Small intestine (tissue), 16 donors: ENCODE measurements at places on chromosomes 3 and 15.

DNA sequence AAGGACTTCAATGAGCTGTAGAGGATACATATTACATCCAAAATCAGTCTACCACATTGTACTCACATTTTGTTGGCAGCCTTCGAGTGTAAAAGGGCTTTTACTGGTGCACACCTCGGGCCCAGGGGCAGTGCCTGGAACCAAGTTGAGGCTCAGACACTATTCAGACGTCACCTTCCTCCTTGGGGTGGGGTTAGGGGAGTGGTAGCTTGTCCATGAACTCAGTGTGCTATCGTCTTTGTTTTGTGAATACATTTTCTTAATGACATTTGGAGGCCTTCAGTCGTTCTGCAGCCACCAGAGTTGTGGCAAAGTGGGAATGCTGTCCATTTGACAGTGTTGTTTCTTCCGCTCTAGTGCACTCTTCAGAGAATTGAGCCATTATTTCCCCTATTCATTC is 114.2 kb downstream of the PGPEP1L start:
- peaks cover 23% of the 10 kb centered on the region for H3K36me3 ChIP-seq
- no peak overlapping the region for H3K4me3 ChIP-seq
- DNase-seq = no peak
- H3K4me1 ChIP-seq = no peaks in the 10 kb centered on the region
- H3K27ac ChIP-seq = no peak overlapping the region

DNA sequence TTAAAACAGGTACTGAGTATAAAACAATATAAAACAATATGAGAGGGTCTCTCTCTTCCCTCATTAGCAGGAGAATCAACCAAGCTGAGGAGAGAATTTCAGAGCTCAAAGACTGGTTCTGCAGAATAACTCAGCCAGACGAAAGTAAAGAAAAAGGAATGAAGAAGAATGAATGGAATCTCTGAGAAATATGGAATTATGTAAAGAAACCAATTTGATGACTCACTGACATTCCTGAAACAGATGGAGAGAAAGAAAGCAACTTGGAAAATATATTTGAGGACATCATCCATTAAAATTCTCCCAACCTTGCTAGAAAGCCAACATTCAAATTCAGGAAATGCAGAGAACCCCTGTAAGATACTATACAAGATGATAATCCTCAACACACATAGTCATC is 630.9 kb downstream of the PYDC2 start:
- no peak overlapping the region for H3K27ac ChIP-seq
- no peaks in the 10 kb centered on the region for H3K4me1 ChIP-seq
- no peaks in the 10 kb centered on the region for H3K36me3 ChIP-seq
- H3K27me3 ChIP-seq = no peaks in the 10 kb centered on the region

- no peaks in the 10 kb centered on the region for H3K36me3 ChIP-seq
- no peak overlapping the region for H3K27ac ChIP-seq
- H3K27me3 ChIP-seq = no peaks in the 10 kb centered on the region
- DNase-seq = no peak
Observed at GRCh38 chr3:170840291-170840859, 29.6 kb downstream of the RPL22L1 start.

GRCh38 chr3:194986208-194987043 is 284.5 kb downstream of the XXYLT1 start:
- H3K27ac ChIP-seq = no peak overlapping the region
- H3K27me3 ChIP-seq = no peaks in the 10 kb centered on the region
- no peak overlapping the region for H3K4me3 ChIP-seq
- H3K4me1 ChIP-seq = no peaks in the 10 kb centered on the region
- DNase-seq = no peak

DNA sequence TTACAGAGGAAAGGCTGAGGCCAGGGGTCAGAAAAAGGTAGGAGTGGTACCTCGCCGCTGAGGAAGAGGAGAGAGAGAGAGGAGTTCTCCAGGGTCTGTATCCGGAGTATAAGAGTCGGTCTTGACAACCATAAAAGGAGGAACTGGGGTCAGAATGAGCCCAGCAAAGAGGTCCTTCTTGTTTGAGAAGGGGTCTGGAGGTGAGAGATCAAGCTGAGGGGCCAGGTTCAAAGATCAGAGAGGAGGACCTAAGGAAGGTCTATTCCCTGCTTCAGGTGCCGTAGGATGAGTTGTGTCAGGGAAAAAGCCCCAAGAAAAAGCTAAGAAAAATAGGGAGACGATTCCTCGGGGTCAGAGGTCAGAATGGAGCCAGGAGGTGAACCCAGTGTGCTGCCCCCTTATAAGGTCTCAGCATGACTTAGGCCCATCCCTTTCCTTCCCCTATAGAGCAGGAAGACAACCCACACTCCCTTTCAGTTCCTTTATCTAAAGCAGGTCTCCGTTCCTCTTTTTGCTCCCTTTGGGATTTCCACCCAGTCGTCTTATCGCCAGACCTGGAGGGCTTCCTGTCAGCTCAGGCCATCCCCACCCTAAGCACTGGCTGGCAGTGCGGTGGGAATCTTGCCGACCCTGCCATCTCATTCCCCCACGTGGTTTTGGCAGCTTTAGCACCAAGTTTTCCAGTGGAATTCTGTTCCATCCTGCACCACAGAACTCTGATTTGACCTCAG is 651 bp downstream of the MTMR14 start:
- H3K27me3 ChIP-seq = no peaks in the 10 kb centered on the region
- H3K27ac ChIP-seq = peak overlapping the region; percentile 39
- no peak for DNase-seq
- H3K4me3 ChIP-seq = peak overlapping the region; percentile 94

DNA sequence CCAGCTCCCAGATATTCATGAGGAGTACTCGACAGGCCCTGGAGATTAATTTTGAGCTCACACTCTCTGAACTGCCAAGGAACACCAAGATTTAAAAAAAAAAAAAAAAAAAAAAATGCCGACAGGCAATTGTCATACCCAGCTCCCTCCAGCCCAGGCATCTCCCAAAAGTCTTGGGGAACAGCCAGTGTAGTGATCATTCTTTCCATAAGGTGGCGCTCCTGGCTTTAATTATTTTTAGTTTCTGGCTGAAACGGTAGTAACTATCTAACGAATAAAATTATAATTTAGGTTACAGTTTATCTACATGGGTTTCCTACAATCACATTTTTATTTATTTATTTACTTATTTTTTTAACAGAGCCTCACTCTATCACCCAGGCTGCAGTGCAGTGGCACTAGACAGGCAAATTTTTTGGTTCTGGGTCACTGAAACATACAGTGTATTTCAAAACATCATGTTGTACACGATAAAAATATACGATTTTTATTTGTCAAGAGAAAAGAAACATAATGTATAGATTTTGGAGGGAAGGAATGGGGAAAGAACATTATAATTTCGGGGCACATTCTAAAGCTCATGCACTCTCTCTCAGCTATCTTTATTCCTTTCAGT is 157.3 kb downstream of the ADAMTS9 start:
- H3K4me1 ChIP-seq = no peaks in the 10 kb centered on the region
- H3K4me3 ChIP-seq = no peak overlapping the region
- H3K36me3 ChIP-seq = no peaks in the 10 kb centered on the region
- peaks cover 3% of the 10 kb centered on the region for H3K27me3 ChIP-seq
- H3K27ac ChIP-seq = no peak overlapping the region
- DNase-seq = peak; percentile 31

GRCh38 chr3:126155819-126156218 is 24.6 kb downstream of the ALDH1L1 start:
- no peaks in the 10 kb centered on the region for H3K27me3 ChIP-seq
- H3K4me3 ChIP-seq = no peak overlapping the region
- H3K27ac ChIP-seq = no peak overlapping the region
- DNase-seq = no peak
- no peaks in the 10 kb centered on the region for H3K4me1 ChIP-seq
- peaks cover 84% of the 10 kb centered on the region for H3K36me3 ChIP-seq

DNA sequence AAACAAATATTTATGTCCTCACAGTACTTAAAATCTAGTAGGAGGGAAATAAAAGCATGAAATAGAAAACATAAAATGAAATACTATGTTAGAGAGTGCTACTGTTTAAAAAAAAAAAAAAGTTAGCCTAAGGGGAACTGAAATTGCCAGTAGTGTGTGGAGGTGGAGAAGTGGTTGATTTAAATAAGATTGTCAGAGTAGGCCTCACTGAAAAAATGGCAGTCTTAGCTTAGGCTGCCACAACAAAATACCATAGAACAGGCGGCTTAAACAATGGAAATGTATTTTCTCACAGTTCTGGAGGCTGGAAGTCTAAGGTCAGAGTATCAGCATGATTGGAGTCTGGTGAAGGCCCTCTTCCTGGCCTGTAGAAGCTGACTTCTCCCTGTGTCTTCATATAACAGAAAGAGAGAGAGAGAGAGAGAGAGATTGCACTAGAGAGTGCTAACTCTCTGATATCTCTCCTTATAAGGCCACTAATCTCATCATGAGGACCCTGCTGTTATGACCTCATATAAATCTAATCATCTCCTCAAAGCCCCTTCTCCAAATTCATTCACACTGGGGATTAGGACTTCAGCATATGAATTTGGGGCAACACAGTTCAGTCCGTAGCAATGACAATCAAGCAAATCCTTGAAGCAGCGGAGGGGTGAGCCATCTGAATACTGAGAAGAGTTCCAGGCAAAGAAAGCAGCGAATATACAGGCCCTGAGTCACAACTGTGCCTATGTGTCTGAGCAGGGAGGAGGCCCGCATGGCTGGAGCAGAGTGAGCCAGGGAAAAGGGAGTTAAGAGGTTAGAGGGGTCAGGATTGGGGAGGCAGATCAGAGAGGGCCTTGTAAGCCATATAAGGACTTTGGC is 23.6 kb upstream of the LRRC34 start:
- H3K27me3 ChIP-seq = no peaks in the 10 kb centered on the region
- no peaks in the 10 kb centered on the region for H3K4me1 ChIP-seq
- H3K36me3 ChIP-seq = no peaks in the 10 kb centered on the region
- no peak overlapping the region for H3K27ac ChIP-seq
- no peak for DNase-seq

- no peaks in the 10 kb centered on the region for H3K27me3 ChIP-seq
- no peak overlapping the region for H3K4me3 ChIP-seq
- H3K4me1 ChIP-seq = no peaks in the 10 kb centered on the region
- DNase-seq = no peak
- H3K27ac ChIP-seq = no peak overlapping the region
Observed at GRCh38 chr3:189239616-189240015, 67.8 kb downstream of the TPRG1 start.

DNA sequence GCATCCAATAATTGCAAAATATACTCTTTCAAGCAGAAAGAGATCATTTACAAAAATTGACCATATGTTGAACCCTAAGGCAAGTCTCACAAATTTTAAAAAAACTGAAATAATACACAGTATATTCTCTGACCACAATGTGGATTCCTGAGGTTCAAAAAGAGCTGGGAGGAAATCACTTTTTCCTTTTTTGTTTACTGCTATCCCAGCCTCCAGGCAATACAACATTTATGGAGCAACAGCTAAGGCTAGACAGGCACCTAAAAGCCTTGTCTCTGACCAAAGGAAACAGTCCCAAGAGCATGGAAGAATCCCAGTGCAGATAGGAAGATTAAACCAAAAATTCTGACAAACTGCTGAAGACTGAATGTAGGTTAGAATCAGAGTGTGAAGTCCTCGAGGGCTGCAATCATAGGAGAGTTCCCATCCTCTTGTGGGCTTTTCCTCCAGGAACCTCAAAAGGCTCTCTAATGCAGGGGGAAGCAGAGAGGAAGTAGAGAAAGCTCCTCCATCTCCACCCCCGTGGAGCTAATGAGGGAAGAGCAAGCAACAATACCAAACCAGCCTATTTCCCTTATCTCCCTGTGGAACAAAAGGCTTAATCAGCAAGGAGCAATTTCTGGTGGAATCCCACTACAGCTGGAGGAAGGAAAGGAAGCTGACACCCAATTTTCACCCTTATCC is 57.0 kb downstream of the TMCC1 start:
- no peaks in the 10 kb centered on the region for H3K36me3 ChIP-seq
- H3K4me3 ChIP-seq = no peak overlapping the region
- H3K27me3 ChIP-seq = no peaks in the 10 kb centered on the region
- no peaks in the 10 kb centered on the region for H3K4me1 ChIP-seq
- DNase-seq = no peak
- H3K27ac ChIP-seq = no peak overlapping the region

- no peak overlapping the region for H3K4me3 ChIP-seq
- H3K4me1 ChIP-seq = no peaks in the 10 kb centered on the region
- no peaks in the 10 kb centered on the region for H3K36me3 ChIP-seq
Observed at GRCh38 chr3:156180077-156180476, 59.7 kb downstream of the KCNAB1 start.

GRCh38 chr3:162022911-162023310 is 526.3 kb downstream of the OTOL1 start:
- no peak for DNase-seq
- no peak overlapping the region for H3K4me3 ChIP-seq
- H3K27ac ChIP-seq = no peak overlapping the region
- no peaks in the 10 kb centered on the region for H3K27me3 ChIP-seq

- DNase-seq = peak; percentile 19
- peaks cover 36% of the 10 kb centered on the region for H3K4me1 ChIP-seq
- H3K4me3 ChIP-seq = no peak overlapping the region
- no peaks in the 10 kb centered on the region for H3K27me3 ChIP-seq
Observed at GRCh38 chr15:64464276-64465005, 4.1 kb downstream of the ZNF609 start.

DNA sequence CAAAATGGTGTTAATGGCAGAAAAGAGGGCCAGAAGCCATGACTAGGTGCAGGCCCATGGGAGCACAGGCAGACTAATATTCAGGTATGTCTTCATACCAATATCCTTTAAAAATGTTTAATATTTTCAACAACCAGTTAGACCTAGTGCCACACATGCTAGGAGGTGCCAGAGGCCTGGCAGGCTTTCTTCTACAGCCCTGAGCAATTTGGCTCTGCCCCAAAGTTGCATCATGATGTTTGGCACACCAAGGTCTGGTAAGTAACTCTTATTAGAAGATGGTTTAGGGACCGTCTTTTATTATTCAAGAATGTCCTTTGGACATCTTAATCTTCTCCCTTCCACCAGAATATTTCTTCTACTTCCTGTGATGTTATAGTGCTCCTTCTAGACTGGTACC is 34.8 kb downstream of the MITF start:
- no peak for DNase-seq
- no peaks in the 10 kb centered on the region for H3K36me3 ChIP-seq
- H3K27me3 ChIP-seq = no peaks in the 10 kb centered on the region
- no peak overlapping the region for H3K27ac ChIP-seq
- H3K4me1 ChIP-seq = no peaks in the 10 kb centered on the region
- H3K4me3 ChIP-seq = no peak overlapping the region

GRCh38 chr3:9124730-9125129 is 124.7 kb downstream of the SRGAP3 start:
- no peaks in the 10 kb centered on the region for H3K36me3 ChIP-seq
- no peaks in the 10 kb centered on the region for H3K4me1 ChIP-seq
- no peaks in the 10 kb centered on the region for H3K27me3 ChIP-seq
- no peak overlapping the region for H3K4me3 ChIP-seq

GRCh38 chr3:169554611-169555010 is 108.9 kb downstream of the MECOM start:
- no peak for DNase-seq
- no peak overlapping the region for H3K27ac ChIP-seq
- H3K27me3 ChIP-seq = no peaks in the 10 kb centered on the region
- H3K4me1 ChIP-seq = no peaks in the 10 kb centered on the region
- H3K4me3 ChIP-seq = no peak overlapping the region

DNA sequence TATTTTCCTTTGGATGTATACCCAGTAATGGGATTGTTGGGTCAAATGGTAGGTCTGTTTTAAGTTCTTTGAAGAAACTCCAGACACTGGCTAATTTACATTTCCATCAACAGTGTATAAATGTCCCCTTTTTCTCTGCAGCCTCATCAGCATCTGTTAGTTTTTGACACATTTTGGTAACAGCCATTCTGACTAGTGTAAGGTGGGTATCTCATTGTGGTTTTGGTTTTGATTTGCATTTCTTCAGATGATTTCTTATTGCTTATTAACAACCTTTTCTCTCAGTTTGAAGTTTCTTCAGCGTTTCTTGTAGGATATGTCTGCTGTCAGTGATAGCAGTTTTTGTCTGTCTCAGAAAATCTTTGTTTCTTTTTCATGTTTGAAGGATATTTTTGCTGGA is 15.4 kb downstream of the GALK2 start:
- no peak overlapping the region for H3K4me3 ChIP-seq
- no peak for DNase-seq
- H3K36me3 ChIP-seq = no peaks in the 10 kb centered on the region
- no peak overlapping the region for H3K27ac ChIP-seq
- H3K4me1 ChIP-seq = no peaks in the 10 kb centered on the region
